Stimulated activated CD4-positive, alpha-beta T cell treated with anti-CD3 and anti-CD28 coated beads, Interleukin-1b, Interleukin-23, amount 100 ng/mL, for 1 hour (primary cell): ENCODE measurements at places on chromosomes 5 and 9.

- no peak for DNase-seq
Measured at GRCh38 chr9:13832446-13832845, 481.5 kb downstream of the NFIB start.

GRCh38 chr5:131386779-131387178 is 122.9 kb downstream of the CDC42SE2 start:
- DNase-seq = no peak

DNA sequence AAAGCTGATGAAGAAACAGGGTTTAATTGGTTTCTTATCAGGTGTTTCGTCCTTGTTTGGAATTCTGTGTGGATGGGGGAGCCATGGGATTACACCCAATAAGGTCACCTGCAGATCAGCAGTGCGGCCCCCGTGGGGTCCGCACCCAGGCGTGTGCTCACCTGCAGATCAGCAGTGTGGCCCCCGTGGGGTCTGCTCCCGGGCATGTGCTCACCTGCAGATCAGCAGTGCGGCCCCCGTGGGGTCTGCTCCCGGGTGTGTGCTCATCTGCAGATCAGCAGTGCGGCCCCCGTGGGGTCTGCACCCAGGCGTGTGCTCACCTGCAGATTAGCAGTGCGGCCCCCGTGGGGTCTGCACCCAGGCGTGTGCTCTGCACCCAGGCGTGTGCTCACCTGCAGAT is 41.7 kb upstream of the CEP72 start:
- DNase-seq = no peak

DNA sequence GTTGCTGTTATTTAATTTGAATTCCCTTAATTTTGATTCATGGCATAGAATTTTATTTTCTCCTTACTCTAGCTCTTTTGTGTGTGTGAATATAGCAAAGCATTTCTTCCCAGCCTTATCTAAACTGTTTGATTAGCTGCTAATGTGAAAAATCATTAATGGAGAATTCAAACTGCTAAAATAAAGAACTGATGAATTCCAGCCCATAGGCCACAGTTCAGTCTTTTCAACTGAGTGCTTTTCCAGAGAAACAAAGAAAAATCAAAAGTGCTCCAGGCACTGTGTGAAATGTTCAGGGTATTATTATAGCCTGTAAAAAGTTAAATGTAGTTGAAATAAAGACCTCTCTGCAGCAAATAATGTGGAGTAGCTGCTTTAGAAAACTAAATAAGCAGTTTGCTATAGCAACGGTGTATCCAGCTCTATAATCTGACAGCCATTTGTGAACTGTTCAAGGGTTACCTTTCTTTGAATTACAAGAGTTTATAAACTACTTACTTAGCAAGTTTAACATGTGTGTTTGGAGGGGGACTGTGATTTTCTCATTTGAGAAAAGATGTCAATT is 123.8 kb downstream of the GIN1 start:
- no peak for DNase-seq

DNA sequence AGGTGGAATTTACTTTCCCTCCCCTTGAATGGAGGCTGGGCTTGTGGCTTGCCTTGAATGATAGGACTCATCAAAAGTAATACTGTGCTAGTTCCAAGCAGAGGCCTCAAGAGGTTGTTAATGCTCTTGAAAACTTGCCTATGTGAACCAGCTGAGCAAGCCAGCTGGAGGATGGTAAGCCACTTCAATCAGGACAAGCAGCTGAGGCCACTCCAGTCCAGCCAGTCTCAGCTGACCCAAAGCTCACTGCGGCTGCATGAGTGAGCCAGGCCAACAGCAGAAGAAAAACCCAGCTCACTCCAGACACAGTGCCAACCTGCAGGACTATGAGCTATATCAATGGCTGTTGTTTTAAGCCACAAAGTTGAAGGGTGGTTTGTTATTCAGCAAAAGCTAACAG is 182.8 kb downstream of the MCTP1 start:
- DNase-seq = no peak

DNA sequence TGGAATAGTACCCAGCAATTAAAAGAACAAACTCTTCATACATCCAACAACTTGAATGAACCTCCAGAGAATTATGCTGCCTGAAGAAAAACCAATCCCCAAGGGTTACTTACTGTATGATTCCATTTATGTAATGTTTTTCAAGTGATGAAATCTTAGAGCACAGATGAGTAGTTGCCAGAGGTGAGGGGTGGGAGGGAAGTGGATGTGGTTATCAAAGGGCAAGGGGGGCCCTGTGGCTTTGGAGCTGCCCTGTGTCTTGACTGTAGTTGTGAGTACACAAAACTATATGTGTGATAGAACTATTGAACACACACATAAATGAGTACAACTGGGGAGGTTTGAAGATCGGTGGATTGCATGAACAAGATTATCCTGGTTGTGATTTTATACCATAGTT is 115.8 kb upstream of the SLC25A48 start:
- no peak for DNase-seq

DNA sequence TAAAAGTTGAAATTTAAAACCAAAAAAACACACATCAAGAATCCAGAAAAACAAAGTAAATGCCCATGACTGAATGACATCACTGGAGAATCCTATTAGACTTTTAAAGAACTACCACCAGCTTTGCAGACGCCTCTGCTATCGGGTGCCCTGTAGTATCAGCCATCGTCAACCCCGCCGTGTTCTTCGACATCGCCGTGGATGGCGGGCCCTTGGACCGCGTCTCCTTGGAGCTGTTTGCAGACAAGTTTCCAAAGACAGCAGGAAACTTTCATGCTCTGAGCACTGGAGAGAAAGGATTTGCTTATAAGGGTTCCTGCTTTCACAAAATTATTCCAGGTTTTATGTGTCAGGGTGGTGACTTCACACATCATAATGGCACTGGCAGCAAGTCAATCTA is 201.9 kb downstream of the DMAC1 start:
- DNase-seq = no peak

DNA sequence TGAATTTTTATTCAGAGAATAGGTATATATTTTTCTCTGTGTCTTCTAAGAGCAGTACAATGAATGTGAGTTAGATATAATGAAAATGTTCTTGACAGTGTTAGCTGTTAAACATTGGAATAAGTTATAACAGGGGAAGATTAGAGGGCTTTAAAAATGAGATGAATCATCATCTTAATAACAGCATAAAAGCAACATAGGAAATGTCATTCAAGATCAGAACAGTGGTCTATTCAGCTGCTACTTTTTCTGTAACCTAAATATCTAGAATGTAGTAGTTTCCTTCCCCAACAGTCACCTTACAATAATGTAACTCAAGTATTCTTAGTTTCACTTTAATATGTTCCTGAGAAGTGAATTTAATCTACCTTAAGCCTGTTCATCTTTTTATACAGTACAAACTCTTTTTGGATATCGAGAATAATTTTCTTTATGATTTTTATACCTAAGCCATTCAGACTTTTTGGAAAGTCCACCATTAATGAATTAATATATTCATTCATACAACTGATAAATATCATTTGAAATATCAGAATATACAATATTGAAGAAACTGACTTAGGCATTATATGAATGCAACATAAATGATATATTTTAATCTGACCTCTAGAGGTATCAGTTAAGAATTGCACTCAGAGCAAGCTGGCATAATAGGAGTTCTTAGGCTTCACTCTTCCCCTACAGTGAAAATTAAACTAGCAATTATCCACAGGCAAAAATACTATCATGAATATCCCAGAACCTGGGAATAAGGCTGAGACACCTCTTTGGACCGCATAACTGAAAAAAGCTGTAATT is 66.1 kb upstream of the EDIL3 start:
- no peak for DNase-seq

DNA sequence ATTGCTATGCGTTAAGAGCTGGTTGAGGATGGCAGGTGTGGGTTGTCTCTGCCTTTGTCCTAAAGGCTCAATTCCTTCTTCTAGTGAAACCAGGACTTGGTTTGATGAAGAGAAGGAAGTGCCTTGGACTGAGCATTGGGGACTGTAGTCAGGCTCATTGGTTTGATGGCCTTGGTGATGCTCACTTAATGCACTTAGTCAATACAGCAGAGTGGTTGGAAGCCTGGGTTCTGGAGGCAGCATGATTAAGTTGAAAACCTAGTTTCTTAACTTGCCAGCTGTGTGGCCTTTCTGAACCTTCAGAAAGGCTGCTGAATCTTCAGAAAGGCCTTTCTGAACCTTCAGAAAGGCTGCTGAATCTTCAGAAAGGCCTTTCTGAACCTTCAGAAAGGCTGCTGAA is 52.4 kb downstream of the PTTG1 start:
- no peak for DNase-seq

- no peak for DNase-seq
Measured at GRCh38 chr9:22855980-22856379, 409.4 kb downstream of the DMRTA1 start.

- DNase-seq = no peak
Measured at GRCh38 chr9:86141843-86142242, 42.5 kb upstream of the GOLM1 start.
